ENCODE measurements at places on chromosomes 3 and 15.

DNA sequence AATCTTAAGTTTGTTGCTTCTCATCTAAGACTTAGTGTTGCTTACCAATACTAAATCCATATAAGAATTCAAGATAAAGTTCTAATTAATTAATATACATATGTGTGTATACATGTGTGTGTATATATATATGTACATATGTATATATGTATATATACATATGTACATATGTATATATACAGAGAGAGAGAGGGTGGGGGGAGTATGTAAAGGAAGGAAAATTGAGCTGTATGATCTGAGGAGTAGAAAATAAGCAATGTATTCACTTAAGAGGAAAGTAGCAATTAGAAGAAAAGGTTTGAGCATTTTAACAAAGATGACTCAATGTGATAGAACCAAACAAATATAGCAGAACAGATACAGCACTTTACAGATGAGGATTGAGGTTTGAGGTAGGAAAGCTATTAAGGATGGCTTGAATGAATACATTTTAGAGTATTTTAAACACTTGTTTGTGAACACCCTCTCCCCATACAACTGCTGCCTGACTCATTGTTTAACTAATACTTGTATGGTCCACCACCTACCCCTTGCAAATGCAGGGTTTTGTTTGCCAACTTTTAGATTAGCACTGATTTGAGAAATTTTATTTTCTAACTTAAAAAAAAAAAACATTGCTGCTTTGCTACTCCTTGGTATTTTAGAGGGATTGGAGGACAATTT, 681.1 kb upstream of the CADM2 start:
- DNase-seq = no peak

DNA sequence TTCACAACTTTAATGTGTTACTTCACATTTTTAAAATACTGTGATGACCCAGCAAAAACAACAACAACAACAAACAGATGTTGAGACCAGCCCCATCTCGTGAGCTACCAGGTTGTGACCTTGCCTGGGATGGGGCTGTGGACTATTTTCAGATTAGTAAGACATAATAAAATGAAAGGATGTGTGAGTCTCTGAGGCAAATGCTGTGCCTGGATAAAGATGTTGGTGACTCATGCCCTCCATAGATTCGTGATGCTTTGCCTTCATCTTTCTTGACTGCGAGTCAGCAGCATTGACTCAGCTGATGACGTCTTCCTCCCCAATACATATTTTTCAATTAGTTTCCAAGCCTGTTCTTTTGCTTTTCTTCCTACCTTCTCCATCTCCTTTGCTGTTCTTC, 453.0 kb upstream of the CFAP20DC start:
- peak; percentile 70 for DNase-seq

- DNase-seq = no peak
Measured at GRCh38 chr3:150230037-150230436, 178.1 kb upstream of the TSC22D2 start.

GRCh38 chr3:101138817-101139216, 145.6 kb upstream of the ABI3BP start:
- peak; percentile 17 for DNase-seq

GRCh38 chr15:77637851-77638692, 5.4 kb upstream of the LINGO1 start:
- DNase-seq = no peak

- DNase-seq = no peak
Measured at GRCh38 chr15:33500432-33501195, 189.8 kb downstream of the RYR3 start.

GRCh38 chr3:47313341-47314055, 30.8 kb downstream of the KLHL18 start:
- no peak for DNase-seq

GRCh38 chr3:99523431-99524127, 114.8 kb upstream of the COL8A1 start:
- no peak for DNase-seq

GRCh38 chr3:135922903-135923250, 42.7 kb upstream of the PPP2R3A start:
- peak; percentile 18 for DNase-seq

DNA sequence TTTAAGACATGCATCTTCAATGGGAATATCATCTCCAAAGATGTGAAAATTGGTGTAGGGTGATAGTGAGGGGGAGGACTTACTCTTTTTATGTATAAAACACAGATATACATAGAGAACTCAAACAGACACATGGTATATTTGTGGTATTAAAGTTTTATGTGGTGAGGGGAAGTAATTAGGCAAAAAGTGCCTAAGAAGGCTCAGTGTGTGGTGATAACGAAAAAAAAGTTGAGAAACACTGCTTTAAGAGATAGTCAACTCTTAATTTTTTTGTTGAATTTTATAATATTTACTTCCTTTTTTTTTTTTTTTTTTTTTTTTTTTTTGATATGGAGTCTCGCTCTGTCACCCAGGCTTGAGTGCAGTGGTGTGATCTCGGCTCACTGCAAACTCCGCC, 174.2 kb upstream of the FRMD4B start:
- no peak for DNase-seq

DNA sequence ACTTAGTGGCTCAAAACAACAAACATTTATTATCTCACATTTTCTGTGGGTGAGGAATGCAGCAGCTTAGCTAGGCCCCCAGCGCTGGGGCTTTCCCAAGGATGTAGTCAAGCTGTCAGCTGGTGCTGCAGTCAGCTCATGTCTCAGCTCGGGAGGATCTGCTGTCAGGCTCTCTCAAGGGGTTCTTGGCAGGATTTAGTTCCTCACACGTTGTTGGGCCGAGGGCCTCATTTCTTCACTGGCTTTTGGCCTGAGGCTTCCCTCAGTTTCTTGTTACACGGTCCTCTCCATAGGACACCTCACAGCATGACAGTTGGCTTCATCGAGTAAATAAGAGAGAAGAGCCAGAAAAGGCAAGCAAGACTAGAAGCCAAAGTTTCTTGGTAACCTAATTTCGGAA, 13.7 kb upstream of the U2SURP start:
- no peak for DNase-seq

- no peak for DNase-seq
Measured at GRCh38 chr15:81199031-81199779, 2.5 kb downstream of the IL16 start.

DNA sequence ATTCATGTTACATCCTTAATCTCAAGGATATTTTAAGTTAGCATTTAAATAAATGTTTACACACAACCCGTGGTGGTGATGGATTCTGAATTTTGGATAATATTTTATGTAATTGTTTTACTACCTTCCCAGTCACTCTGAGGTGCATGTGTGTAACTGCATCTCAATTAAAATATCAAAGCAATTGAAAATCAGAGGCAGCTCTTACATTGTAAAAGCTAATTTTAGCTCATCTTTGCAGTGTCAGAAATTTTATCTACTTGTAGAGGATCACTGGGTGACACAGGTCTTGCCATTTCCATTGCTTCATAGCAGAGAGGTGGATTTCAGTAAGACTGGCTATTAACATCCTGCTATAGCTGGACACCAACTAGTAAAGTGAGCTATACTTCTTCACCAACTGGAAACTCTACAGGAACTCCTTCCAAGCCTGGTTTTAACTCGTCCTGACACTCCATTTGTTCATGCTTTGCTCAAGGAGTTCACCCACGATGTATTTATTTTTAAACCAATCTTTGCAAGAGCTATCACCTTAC, 19.6 kb upstream of the MITF start:
- DNase-seq = no peak

DNA sequence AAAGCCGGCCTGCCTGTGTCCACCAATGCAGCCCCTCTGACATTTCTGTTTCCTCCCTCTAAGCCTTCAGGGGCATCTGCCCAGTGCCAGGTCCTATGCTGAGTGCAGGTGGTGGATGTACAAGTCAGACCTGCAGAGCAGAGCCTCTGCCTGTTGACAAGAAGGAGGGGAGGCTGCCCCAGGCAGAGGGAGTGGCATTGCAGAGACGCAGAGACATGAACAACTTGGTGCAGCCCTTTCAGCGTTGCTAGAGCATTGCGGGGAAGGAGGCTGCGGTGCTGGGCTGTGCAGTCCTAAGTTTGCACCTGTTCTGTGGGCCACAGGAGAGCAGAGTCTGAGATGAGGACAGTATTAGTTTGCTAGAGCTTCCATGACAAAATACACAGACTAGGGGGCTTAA, 65.2 kb downstream of the LSM3 start:
- no peak for DNase-seq

- no peak for DNase-seq
Measured at GRCh38 chr3:110677506-110677905, 394.1 kb upstream of the NECTIN3 start.

DNA sequence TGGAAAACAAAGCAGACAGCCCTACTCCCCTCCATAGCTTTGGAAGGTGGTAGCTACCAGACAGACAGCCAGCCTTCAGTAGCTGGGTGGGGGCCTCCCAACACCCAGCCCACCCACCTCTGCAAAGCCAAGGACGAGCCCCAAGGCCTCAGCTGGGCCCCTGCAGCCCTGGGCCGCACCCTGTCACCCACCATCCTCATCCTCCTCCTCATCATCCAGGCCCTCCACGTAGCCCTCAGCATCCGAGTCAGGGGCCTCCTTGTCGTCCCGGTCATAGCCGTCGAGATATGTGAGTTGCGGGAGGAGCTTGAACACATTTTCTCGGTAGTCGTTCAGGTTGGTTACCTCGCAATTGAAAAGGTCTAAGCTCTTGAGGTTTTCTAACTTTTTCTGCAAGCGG, 36.5 kb downstream of the ANP32A start:
- DNase-seq = no peak

DNA sequence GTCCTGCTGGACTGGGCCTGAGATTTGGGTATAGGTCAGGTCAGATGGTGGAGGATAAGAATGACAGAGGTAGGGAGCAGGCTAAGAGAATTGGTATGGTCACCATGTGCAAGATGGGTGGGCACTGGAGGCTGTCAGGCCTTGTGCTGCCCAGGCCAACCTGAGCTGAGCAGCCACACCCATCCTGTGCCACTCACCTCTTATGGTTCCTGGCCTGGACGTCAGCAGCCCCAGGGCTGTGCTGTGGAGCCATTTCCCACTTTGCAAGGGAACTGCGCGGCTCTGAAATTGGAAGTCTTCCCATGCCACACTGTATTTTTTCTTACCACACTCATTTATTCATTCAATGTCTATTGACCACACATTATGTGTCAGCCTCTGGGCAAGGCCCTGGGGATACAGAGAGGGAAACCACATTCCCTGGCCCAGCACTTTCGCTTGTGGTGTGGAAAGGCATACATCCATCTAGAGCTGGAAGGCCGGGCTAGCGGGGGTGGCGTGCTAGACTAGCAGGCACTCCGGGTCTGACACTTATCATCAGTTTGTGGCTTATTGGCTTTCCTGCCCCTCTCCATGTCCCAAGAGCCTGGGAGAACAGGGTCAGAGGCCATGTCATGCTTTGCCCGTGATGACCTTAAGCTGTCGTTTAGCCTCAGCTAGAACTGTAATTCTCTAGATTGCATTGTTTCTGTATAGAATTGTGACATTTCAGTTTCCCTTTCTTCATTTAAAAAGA, 51.1 kb upstream of the POLG start:
- no peak for DNase-seq

DNA sequence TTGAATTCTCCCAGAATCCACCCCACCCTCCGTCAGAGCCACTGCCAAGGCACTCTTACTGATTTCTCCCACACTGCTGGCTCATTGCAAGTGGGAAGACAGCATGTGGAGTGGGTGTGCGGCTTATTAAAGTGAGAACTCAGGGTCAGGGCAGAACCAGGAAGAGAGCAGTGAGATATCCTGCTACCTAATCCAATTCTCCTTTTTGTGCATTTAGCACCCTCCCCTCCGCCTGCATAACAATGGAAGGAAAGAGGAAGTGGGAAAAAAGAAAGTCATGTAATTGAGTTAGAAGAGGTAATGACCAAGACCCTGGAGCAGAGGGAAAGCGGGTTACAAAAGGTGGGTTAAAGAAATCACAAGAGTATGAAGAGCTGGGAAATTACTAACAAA, 27.8 kb upstream of the PIK3CB start:
- no peak for DNase-seq

GRCh38 chr15:66654739-66655375, 47.2 kb upstream of the SMAD6 start:
- peak; percentile 85 for DNase-seq

DNA sequence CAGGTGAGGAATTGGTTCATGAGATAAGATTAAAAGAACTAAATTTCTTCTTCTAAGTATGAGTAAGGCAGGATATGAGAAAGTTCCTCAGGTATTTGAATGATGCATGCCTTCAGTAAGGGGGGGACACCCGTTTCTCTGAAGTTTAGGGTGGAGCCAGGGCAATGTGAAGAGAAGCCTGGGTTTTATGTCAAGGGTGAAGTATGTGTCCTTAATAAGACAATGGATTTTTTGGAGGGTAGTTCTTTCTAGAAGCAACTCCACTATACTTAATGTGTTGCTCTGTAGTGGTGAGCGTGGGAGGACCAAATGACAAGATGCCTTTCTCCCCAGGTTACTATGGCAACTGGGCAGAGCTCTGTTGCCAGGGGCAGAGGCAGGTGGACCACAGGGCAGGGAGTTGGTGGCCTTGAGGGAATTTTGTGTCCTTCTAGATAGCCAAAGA, 44.0 kb downstream of the PHLDB2 start:
- no peak for DNase-seq

- DNase-seq = no peak
Measured at GRCh38 chr15:57422113-57422754, 45.9 kb downstream of the CGNL1 start.

DNA sequence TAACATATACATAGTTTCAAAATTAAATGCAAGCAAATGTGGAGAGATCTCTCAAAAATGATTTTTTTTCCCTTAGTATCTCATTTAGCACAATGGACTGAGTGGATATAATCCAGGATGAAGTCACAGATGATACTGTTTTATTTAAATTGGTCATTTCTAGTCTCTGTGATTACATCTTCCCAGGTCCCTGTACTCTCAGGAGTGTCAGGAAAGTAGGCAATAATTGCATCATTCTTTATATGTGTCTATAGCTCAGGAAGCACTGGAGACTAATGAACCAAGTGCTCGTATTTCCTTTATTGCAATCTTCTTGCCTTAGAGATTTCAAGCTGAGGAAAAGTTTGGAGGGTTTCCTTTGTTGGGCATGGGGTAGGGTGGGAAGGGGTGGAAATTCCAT, 309.4 kb upstream of the THRB start:
- no peak for DNase-seq

- no peak for DNase-seq
Measured at GRCh38 chr15:87142096-87142495, 1062.4 kb downstream of the AGBL1 start.

- peak; percentile 77 for DNase-seq
Measured at GRCh38 chr3:30964612-30965011, 70.2 kb upstream of the GADL1 start.

DNA sequence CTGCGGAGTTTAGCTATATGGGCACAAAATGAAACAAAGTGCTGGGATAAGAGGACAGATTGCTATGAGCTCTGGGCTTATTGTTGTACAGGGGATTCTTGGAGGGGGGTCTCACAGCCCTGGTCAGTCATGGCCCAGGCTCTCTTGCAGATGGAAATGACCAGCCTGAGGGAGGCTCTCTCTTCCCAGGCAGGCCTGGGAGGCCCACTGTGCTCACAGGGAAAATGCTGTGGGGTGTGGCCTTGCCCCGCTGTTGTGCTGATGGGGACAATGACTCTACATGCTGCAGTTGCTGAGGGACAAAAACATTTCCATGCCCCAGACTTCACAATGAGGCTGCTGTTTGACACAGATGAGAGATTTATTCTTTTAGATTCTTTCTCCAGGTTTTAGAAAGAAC, 202.2 kb downstream of the KLF13 start:
- DNase-seq = no peak

GRCh38 chr3:27610800-27611525, 111.2 kb downstream of the EOMES start:
- no peak for DNase-seq
